ENCODE measurements at places on chromosomes 11 and 22.

DNA sequence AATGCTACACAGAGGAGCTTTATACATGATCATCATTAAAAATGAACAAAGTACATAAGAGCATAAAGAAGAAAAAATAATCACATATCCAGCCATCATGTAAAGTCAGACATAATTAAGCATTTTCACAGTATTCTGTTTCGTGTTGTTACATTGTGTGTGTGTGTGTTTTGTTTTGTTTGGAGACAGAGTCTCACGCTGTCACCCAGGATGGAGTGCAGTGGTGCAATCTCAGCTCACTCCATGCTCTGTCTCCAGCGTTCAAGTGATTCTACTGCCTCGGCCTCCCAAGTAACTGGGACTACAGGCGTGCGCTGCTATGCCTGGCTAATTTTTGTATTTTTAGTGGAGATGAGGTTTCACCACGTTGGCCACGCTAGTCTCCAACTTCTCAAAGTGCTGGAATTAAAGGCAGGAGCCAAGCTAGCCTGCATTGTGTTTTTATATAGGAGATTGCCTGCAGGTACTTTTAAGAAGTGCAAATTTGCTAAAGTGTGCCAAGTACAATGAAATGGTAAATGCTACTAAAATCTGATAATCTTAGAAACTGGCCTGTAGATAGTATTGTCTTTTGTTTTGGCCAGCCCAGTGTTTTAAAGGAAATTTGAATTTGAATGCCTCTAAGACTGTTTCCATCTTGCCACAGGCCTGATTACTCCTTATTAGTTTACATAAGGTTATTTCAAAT lies 7.8 kb downstream of the CTSC start:
- no peak for DNase-seq

- DNase-seq, result peak; percentile 70
These were observed 30.3 kb upstream of the ASPHD2 start for GRCh38 chr22:26398741-26399153.

- peak; percentile 89 for DNase-seq
These were observed at the start of gene MTMR2 for GRCh38 chr11:95923728-95924413. Gene MTMR2, minus strand, starts transcription at chr11:95924107. Its CDS starts 153 bp downstream, at chr11:95923954.

DNA sequence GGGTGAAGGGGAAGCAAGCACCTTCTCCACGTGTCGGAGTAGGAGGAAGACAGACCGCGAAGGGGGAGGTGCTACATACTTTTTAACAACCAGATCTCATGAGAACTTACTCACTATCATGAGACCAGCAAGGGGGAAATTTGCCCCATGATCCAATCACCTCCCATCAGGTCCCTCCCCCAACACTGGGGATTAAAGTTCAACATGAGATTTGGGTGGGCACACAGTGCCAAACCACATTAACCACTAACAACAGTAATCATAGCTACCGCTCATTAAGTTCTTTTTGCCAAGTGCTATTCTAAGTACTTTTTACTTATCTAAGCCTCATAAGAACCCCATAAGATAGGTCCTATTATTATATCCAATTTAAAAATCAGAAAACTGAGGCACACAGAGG lies 450.5 kb upstream of the DDI1 start:
- DNase-seq, result no peak

DNA sequence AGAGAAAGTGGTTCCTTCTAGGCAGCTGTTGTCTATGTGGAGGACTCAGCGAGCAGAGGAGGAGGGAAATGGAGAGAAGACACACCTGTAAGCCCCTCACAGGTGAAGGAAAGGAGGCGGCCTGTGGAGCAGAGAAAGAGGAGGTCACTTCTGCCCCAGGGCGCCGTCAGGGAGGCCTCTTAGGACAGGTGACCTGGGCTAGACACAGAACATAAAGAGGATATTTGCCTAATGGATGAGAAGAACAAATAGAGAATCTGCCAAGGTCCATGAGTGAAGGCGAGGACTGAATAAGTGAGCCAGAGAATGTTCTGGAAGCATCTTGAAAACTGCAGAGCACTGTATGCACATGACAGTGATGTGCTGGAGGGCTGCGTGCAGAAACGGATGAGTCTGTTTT lies 2.2 kb upstream of the SCUBE1 start:
- DNase-seq, result no peak

DNA sequence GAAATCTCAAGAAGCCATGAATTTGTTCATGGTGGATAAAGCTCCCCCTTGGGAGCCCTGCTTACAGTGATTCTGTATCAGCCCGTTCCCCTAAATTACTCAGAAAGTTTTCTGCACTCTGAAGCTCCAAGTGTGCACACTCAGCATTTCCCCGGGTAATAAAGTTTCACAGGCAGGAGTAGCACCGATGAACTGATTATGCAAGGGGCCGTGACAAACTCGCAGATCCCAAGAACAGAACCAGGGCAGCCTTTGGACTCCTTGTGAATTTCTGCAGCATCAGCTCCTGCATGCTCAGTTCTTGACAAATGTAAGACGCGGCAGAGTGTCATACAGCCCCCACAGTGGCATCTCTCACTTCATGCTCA lies 73.5 kb downstream of the COMMD9 start:
- no peak for DNase-seq
